ENCODE measurements at places on chromosomes 3 and 15. TPM values are rescaled to one million over a fixed set of nuclear protein-coding genes. Genes with fewer than 3 reads are reported as not detected.

GRM7 gene
- total RNA-seq, result 0.59 TPM

OR5K2 gene
- total RNA-seq, result not detected

PATL2 gene
- 0.26 TPM for total RNA-seq

ITIH4 gene
- total RNA-seq, result 6.2 TPM

MED12L gene
- 16.6 TPM for total RNA-seq

MASP1 gene
- total RNA-seq, result 0.57 TPM

CD86 gene
- not detected for total RNA-seq

DGKG gene
- total RNA-seq, result 1.2 TPM

UBAP1L gene
- 2.8 TPM for total RNA-seq
